Cortex of kidney (tissue), 1 donor: ENCODE measurements at places on chromosomes 3 and 15.

- no peak for DNase-seq
Measured at GRCh38 chr3:126149256-126149902, 31.0 kb downstream of the ALDH1L1 start.

DNA sequence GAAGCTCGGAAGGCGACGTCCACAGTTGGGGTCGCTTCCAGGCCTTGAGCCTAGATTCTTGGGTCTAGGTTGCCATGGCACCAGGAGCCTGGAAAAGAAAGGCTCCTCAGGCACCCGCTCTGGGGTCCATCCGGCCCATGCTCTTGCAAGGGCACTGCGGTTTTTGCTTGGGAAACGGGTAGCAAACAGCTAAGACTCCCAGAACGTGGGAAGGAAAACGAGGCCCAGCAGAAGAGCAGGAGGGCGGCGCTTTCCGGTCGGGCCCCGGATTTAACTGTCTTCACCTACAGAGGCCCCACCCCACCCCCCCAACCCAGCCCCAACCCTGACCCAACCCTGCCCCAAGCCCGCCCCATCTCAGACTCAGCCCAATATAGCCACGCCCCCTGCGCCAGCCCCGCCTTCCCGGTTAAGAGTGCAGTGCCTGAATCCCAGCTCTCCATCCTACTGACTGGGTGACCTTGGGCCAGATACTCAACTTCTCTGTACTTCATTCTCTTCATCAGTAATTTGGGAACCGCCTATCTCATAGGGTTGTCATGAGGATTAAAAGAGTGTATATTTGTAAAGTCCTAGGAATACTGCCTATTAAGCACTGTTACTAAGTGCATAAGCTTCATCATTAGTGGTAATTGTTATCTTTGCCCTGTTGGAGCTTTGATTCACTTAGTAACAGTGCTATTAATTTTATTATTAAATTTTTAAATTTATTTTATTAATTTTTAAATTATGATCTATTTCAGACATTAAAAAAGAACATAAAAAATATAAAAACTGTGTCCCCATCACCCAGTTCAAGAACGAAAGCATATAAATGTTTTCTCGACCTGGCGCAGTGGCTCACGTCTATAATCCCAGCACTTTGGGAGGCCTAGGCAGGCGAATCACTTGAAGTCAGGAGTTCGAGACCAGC is 28.4 kb upstream of the SMAD6 start:
- DNase-seq, result no peak

DNA sequence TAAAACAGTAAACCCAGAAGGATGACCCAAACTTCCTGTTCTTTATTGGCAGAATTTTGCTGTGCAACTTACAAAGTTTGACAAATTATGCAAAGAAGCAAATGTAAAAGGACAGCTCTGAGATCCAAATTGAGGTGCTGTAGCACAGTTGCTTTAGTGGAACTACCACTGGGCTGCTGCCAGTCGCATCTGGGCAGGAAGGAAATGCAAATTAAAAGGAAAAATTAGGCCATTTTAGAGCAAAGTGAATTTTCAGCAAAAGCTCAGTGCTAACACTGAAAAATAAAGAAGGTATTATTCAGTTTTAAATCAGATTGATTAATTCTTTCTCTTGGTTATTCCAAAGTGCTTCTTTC is 104.5 kb downstream of the ZMAT3 start:
- no peak for DNase-seq

DNA sequence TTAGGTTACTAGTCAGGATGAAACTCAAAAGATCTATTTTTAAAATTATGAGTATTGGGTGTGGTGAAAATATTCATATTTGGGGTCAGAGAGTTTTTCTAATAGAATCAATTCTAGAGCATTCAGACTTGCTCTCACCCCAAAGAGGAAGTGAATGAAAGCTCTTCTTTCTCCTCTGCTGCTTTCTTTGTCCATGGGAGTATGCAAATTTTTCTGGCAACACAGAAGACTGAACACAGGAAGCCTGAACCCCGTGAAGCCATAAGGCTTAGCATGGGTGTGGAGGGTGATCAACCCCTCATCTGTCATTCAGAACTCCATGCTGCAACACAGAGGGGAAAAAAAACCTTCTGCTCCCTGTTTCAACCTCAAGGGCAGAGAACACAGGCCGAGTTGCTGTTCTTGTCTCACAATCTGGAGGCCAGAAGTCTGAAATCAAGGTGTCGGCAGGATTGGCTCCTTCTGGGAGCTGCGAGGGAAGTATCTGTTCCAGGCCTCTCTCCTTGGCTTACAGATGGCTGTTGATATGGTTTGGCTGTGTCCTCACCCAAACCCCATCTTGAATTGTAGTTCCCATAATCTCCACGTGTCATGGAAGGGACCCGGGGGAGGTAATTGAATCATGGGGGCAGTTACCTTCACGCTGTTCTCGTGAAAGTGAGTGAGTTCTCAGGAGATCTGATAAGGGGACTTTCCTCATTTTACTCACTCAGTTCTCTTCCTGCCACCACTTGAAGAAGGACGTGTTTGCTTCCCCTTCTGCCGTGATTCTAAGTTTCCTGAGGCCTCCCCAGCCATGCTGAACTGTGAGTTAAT is 33.7 kb upstream of the CD47 start:
- DNase-seq, result no peak

DNA sequence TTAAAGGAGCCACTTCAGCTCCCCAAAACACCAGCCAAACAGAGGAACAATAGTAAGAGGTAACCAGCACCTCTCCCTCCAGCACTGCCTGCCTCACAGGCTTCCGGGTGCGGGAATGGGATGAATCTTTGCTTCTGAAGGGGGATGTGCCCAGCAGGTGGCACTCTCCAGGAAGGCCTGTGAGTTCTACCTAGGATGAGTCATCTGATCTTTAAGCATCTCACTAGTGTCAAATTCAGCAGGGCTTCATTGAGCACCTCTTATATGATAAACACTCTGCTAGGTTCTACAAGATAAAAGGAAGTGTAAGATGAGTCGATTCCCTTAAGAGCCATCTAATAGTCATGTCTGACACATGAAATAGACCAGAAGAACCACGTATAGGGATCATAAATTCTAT is 237.4 kb upstream of the UMPS start:
- no peak for DNase-seq

DNA sequence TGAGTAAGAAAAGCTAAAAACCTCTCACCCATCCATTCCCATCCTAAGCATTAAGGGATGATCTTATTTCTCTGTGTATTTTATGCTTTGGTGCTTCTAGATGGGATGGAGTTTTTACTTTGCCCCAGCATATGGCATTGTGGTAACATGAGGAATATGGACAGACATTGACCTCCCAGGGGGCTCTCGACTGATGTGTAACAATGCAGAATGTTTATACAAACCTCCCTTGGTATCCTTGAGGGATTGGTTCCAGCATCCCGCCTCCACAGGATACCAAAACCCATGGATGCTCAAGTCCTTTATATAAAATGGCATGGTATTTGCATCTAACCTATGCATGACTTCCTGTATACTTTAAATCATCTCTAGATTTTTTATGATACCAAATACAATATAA is 21.6 kb downstream of the PDIA5 start:
- no peak for DNase-seq

GRCh38 chr15:22226034-22226790 is 145.9 kb downstream of the OR4M2 start:
- DNase-seq, result no peak

- no peak for DNase-seq
Measured at GRCh38 chr3:30954426-30954825, 60.0 kb upstream of the GADL1 start.

GRCh38 chr15:51054535-51054934 is 40.2 kb downstream of the TNFAIP8L3 start:
- no peak for DNase-seq

- DNase-seq, result no peak
Measured at GRCh38 chr3:197811343-197811742, 20.3 kb downstream of the LRCH3 start.

DNA sequence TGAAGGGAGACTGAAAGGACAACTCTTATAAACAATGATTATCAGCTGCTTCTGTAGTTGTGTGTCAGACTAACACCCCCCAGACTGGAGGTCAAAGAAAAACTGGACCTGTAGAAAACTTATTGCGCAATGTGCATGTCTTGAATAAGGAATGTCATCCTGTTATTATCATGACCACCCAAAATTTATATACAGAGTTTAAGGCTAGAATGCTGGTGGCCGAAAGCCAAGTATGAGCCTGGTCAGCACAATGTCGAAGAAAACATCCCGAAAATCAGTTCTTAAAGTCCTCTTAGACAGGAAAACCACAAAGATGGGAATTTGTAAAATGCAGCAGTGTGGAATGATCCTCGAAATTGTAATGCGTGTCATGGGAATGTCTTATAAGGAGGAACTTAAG is 29.3 kb downstream of the RFTN1 start:
- DNase-seq, result no peak

DNA sequence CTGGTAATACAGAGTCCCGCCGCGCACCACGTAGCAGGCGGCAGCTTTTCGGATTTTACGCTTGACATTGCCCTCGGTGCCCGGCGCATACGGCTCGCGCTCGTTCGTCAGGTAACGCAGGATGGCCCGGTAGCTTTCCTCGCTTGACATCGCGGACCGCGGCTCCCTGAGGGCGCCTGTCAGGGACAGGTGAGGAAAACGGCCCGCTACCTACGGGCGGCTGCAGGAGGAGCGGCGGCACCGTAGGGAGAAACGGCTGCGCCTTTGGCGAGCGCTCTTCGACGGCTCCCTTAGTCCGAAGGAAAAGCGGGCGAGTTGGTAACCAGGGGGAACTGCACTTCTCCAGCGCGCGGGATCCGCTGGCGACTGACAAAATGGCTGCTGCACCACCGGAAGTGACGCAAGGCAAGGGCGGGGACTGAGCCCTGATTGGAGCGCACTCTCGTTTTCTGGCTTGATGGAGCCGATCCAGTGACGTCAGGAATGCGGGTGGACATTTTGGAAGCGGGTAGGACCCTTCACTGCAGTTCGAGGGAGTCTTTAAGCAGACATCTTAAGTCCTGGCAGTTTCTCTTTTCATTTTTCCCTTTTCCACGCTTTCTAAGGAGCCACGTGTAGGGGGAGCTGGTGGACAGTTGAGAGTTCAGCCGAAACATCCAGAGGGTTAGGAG is at the start of gene ZBTB11:
Gene ZBTB11 (minus strand): TSS at position 368 of the 671 bp plus-strand sequence. CDS start 218 bp downstream, at position 150.
- no peak for DNase-seq

GRCh38 chr3:24447836-24448235 is 46.8 kb downstream of the THRB start:
- no peak for DNase-seq

GRCh38 chr15:57439128-57440027 is 63.1 kb downstream of the CGNL1 start:
- no peak for DNase-seq

GRCh38 chr3:132378846-132379245 is 38.5 kb upstream of the DNAJC13 start:
- no peak for DNase-seq

DNA sequence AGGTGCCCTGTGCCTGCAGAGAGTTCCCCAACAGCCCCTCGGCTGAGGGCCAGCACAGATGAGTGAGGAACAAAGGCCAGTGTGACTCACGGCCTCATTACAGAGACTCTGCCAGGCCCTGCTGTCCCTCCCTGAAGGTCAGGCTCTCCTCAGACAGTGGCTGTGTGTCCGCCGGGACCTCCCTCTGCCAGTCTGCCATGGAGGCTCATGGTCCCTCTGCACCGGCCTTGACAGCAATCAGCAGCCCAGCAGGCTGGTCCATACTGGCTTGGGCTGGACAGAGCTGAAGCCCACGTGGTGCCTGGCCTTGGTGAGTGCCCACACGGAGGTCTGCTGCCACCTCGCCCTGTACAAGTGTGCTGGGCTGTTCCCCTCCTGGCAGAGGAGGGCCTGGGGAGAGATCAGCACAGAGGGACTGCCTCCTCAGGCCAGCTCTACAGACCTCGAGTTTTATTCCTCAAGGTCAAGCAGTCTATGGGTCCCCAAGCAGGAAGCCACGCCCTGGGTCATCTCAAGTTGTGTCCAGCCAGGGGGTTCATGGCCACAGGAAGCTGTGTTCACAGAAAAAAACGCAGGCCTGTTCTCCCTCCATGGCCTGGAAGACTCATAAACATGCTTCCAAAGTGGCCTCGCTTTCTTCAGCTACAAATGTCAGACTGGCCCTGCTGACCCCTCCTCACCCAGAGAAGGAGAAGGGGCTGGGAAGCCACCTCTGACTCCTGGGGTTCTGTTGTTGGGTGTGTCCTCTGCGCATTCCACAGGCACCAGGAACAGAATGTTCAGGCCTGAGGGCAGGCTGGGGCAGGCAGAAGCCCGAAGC is 27.0 kb downstream of the SLC41A3 start:
- DNase-seq, result no peak

- no peak for DNase-seq
Measured at GRCh38 chr15:91853948-91854638, 585 bp downstream of the SLCO3A1 start.

DNA sequence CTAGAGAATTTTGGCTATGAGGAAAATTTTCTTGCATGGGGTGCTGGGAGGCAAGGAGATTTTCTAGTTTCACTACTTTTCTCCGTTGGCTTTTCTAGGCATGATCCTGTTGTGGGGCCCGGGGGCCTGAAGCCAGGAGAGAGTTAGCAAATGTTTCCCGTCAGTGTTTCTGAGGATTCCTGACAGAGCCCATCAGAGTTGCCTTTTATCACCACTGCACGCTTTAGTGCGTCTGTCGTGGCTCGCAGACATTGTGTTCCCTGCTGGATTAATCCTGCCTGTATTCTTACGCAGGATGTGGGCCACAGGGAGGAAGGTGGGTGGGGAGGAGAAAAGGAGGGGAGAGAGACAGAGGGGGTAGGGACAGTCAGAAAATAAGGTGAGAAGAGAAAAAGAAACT is 18.1 kb upstream of the BOC start:
- no peak for DNase-seq

DNA sequence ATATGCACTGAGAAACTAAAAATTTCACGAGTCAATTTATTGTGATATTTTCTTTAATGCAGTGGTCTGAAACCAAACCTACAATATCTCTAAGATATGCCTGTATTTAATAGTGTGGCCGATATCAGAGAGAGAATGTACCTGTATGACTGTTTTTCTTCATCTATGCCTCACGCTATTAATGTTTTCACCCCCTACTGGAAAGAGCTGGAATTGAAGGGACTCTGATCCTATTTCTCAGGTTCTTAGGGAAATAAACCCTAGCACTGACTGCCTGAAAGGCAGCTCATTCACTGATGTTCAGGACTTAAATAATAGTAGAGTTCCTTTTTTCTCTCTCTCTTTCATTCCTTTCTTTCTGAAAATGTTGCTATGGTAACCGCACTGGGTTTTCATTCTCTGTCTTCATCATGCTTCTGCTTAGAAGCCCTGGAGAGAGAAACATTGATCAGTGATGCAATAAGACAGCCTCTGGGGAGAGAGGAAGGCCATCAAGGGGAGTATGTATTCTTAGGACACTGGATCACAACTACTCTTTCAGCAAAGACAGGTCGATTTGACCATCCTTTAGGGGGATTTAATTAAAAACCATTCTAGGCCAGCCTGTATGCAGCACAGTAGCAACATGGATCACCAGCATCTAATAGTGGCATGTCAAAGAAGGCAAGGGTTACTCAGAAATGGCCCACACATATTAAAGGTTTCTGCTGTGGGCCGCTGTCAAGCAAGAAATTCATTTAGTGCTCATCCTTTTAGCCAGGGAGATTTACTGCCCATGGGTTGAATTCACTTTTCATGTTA is 1135.7 kb downstream of the IGSF11 start:
- DNase-seq, result no peak
